ENCODE measurements at places on chromosomes 5 and 9.

- peak; percentile 72 for DNase-seq
Observed at GRCh38 chr5:171578829-171579491, 159.5 kb downstream of the FGF18 start.

- DNase-seq, result no peak
Observed at GRCh38 chr9:8348756-8349155, 549.2 kb upstream of the DMAC1 start.

- no peak for DNase-seq
Observed at GRCh38 chr9:86867804-86868313, 79.4 kb downstream of the GAS1 start.

GRCh38 chr5:133496631-133497030 lies 115.7 kb downstream of the FSTL4 start:
- DNase-seq, result no peak

DNA sequence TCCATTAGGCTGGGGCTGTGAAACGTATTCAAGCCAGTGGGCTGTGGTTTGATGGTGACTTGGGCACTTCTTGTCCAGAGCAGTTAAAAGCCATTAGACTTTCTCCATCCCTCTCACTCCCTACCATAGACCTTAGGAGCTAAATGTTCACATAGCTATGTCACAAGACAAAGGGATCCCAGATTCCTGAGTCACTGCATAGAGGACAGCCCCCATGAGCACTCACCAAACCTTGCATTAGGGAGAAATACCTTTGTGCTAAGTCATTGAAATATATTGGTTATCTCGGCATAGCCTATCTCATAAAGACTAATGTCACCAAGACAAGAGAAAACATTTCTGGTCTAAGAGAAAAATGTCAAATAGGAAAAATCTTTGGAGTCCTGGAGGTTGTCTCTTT lies 104.3 kb downstream of the TRPM6 start:
- DNase-seq, result no peak

DNA sequence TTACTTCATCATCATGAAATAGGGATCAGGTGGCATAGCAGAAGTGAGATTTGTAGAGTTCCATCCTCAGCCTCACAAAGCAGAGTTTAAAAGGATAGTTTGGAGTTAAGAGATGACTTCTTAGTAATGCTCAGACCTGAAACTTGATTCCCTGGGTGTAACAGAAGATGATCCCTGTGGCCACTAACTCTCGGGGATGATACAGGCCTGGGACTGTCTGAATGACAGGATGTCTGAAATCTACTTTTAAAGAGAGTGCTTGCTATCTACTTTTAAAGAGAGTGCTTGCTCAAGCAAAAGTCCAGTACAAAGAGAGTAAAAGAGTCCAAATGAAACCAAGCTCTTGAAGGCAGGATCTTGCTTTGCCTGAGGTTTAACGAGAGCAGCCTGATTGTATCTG lies 14.6 kb downstream of the ADAMTS16 start:
- no peak for DNase-seq

- DNase-seq, result no peak
Observed at GRCh38 chr9:16412740-16413139, 457.7 kb downstream of the BNC2 start.

DNA sequence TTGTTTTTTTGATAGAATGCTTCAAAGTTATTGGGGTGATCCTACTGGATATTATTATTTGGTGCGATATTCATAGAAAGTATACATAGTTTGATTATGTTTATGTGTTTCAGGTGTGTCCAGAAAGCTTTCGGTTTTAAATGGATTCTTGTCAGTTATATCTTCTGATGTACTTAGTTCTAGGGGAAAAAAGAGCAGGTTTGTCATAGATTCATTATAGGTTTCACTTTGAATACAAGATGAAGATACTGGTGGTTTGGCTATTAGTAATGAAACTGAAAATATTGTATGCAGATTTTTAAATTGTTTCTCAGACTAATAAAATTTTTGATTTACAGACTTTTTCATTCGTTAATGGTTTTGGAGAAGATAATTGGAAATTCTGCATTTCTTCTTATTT lies 98.9 kb downstream of the MAN2A1 start:
- no peak for DNase-seq
